SHP77 (cell line): ENCODE measurements at places on chromosomes 2 and 18.

GRCh38 chr2:197261808-197262226 is 48.8 kb downstream of the ANKRD44 start:
- DNase-seq = no peak

GRCh38 chr2:96739076-96739632 is 710 bp downstream of the LMAN2L start:
- DNase-seq = no peak

DNA sequence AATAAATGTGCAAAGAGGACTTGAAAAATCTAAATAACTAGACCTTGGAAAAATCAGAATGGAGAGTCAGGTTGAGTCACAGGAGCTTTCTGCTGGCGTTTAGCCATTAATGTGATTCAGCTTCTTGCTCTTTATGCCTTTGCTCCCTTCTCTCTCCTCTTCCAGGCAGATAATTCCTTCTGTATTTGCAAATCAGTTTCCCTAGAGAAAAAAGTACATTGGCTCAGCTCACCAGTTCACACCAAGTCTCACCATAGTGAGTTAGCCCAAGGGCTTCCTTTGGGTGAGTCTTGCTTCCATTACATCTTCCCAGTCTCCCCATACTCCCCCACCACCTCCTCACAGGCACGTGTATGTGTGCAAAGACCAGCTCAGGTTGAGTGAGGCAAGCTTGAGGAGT is 73.6 kb downstream of the CYBRD1 start:
- no peak for DNase-seq

GRCh38 chr18:67545681-67546080 is 29.2 kb upstream of the DSEL start:
- no peak for DNase-seq

GRCh38 chr2:212595036-212595654 is 56.5 kb upstream of the ERBB4 start:
- DNase-seq = no peak

DNA sequence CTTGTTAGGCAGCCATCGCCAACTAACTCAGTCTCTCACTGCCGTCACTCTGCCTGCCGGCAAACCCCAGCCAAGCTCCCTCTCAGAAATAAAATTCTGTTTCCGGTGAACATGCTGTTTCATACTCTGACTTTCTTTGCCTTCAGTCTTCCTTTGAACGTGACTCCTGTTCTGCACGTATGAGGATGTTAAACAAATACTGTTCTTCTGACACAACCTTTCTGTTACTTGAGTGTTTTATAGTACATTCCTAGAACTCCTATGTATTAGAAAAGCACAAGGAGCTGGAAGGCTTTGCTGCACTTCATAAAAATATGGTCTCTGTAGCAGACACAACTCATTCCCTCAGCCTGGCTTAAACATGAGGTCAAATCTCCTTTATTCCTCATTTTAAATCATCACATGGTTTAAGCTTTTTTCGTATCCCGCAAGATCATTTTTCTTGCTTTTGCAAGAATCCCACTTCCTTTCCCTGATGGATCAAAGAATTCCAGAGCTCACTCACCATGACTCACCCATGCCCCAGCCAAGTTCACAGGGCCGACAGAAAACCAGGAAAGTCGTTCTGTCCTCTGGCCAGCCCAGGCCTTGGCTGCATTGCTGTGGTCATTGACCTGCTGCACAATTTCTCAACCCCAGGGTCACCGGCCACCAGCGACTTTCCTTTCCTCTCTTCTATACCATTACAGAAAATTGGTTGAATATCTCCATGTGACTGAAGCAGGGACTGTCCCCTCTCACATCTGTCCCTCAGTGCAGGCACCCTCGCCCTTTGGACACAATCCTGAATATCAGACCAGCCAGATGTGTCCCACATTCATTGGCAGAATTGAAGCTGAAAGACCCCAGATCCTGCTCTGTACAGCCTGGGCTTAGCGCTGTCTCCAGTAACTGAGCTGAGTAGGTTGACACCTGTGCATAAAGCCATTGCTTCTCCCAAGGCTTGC is 183.1 kb upstream of the ARL4C start:
- DNase-seq = no peak

DNA sequence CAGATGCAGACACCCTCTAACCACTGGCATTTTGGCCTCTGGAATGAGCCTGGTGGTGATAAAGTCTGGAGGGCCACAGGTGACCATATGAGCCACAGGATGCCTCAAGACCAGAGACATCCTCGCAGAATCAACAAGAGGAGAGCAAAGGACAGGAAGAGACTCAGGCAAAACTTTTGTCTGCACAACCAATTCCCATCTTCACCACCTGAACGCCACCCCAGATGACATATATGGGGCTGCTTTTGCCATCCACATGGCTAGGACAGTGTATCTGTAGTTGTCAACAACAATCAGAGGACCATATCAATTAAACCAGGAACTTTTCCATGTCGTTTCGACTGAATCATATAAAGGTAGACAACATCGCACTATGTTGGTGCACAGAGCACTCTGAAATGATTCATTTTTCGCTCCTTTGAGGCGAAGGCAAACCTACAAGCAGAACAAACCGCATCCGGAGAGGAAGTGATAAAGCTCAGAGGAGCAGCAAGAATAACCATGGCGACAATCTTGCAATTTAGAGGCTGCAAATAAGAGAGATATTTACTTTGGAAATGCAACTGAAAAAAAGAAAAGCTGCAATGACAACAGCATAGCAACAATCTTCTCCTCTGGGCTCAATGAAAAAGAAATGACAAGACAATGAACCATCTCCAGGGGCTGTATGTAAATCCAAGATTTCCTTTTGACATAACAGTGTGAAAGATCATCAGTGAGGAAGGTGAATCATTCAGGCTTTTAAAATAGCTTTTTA is 204.5 kb downstream of the ARL4C start:
- no peak for DNase-seq

DNA sequence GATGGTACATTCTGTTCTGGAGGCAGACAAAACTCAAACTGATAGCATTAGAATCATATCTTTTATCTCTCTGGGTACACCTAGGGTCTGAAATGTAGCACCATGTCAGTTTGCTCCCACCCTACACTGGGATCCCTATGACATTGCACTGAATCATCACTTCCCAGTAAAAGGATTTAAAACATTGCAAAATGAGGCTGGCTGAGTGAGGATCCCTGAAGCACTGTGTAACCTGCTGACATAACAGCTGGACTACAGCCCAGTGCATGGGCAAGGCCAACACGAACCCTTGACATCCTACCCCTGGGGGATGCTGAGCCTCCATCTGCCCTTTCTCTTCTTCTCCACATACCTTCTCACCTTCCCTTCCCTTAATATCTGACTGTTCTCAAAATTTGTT is 253.2 kb downstream of the TTC32 start:
- no peak for DNase-seq

- no peak for DNase-seq
These were observed 12.1 kb downstream of the COPS9 start for GRCh38 chr2:240123821-240124650.

DNA sequence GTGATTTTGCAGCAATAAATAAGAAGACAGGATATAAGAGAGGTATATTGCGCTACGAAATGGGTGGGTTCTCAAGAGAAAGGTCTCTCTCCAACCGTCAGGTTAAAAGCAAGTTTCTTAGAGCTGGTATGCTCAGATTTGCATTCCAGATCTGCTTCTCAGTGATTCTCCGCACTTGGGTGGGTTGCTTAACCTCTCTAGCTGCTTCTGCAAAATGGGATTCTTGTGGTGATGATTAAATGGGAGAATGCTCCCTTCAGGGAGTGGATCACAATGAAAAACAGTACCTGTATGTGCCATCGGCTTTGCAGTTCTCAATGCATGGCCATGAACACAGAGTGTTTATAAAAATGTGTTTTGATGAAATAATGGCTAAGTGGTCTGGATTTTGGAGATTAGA is 477.7 kb downstream of the TNS1 start:
- DNase-seq = no peak

- DNase-seq = no peak
These were observed 347.0 kb upstream of the ID2 start for GRCh38 chr2:8334866-8335325.

- DNase-seq = peak; percentile 33
These were observed 103.3 kb upstream of the ID2 start for GRCh38 chr2:8578335-8579244.

GRCh38 chr2:149724091-149724490 is 136.5 kb upstream of the MMADHC start:
- DNase-seq = no peak

- DNase-seq = no peak
These were observed 83.3 kb downstream of the UBE2E3 start for GRCh38 chr2:181063696-181064095.

DNA sequence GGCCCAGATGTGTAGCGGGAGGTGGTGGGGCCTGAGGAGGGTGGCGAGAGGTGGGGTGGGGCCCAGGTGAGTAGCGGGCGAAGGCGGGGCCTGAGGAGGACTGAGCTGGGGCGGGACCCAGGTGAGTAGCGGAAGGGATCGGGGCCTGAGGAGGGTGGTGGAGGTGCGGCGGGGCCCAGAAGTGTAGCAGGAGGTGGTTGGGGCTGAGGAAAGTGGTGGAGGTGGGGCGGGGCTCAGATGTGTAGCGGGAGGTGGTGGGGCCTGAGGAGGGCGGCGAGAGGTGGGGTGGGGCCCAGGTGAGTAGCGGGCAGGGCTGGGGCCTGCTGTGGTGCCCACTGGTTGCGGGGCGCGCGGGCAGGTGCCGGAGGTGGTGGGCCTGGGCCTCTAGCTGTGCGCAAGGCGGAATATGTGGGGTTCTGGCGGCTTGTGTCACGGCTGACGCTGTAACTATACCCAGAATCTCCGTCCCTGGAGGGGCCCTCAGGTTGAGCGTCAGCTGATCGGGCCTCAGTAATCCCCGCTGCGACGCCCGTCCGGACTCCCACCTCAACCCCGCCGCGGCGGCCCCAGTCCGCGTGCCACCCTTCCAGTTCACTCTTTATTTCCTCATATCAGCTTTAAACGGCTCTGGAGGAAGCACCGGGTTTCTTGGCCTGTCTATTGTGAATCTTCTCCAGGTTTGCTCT is 866 bp upstream of the SF3B6 start:
- no peak for DNase-seq

DNA sequence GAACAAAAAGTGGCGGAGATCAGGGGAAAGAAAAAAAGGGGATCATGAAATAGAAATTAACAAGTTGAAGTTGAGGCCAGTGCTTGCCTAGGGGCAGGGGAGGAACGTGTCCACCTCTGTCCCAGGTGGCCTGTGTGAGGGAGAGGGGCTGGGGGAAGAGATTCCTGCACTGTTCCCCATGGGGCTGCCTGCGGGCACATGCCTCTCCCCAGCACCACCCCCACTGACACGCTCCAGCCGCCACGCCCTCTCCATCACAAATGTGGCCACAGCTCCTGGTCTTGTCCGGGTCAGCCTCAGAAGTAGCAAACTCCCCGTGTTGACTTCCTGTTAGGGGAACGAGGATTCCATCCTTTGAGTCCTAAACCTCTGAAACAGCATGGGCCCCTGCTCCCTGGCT is 161.2 kb downstream of the GLI2 start:
- DNase-seq = no peak

- DNase-seq = peak; percentile 92
These were observed at the start of the genes LIPT1 and TSGA10 for GRCh38 chr2:99154643-99155536. Gene LIPT1, plus strand, starts transcription at chr2:99154967. Its CDS starts 6,991 bp downstream, at chr2:99161958. Gene TSGA10, minus strand, starts transcription at chr2:99154942. Its CDS starts 45,503 bp downstream, at chr2:99109439.

- no peak for DNase-seq
These were observed 72.8 kb downstream of the AQP4 start for GRCh38 chr18:26792661-26793060.

DNA sequence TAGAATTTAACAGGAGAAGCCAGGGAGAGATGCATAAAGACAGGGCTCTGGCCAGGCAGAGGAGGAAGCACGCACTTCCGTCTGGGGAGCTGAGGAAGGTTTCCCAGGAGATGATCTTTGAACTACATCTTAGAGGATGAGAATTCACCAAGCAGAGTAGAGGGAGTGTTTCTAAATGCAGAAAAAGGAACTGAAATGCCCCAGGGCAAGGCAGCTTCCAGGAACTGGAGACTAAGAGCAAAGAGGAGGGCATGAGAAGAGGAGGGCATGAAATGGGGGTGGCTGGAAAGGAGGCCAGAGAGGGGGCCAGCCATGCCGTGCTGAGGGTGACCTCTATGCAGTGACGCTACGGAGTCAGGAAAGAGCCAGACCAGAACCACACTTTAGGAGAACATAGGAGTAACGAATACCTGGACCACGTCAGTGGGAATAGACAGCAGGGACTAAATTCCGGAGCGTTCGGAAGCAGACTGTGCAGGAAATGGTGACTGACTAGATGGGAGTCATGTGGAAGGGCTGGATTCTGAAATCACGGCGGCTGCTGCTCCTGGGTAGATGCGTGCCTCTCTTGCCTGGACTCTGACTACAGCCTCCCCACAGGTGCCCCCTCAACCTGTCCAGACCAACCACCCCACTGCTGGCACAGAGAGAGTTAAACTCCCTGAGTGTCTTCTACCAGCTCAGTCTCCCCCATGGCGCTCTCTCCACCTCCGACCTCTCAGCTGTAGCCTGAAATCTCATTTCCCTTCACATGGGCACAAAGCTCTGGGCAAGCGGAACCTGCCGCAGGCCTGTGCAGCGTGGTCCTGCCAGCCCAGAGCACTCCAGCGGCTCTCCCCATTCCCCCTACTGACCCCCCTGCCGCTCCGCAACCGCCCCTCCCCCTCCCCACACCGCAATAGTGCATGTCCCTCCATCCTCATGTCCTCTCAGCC is 87.0 kb upstream of the RTN4 start:
- no peak for DNase-seq

DNA sequence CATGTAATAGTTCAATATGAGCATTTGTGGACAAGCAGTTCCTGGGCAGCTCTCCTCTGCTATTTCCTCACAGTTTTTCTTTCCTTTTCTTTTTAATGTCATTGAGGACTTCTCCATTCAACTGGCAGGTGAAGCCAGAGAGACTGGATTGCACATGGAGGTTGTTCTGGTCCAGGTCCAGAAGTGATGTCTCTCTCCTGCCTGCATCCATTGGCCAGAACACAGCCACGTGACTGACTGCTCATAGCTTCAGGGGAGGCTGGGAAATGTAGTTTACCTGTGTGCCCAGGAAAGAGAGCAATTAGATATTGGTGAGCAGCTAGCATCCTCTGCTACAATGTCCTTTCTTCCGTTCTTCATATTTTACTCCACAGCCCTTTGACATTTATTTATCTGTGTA is 20.2 kb upstream of the ADAM23 start:
- peak; percentile 7 for DNase-seq

- no peak for DNase-seq
These were observed 693.3 kb upstream of the CDH7 start for GRCh38 chr18:65057439-65058083.

DNA sequence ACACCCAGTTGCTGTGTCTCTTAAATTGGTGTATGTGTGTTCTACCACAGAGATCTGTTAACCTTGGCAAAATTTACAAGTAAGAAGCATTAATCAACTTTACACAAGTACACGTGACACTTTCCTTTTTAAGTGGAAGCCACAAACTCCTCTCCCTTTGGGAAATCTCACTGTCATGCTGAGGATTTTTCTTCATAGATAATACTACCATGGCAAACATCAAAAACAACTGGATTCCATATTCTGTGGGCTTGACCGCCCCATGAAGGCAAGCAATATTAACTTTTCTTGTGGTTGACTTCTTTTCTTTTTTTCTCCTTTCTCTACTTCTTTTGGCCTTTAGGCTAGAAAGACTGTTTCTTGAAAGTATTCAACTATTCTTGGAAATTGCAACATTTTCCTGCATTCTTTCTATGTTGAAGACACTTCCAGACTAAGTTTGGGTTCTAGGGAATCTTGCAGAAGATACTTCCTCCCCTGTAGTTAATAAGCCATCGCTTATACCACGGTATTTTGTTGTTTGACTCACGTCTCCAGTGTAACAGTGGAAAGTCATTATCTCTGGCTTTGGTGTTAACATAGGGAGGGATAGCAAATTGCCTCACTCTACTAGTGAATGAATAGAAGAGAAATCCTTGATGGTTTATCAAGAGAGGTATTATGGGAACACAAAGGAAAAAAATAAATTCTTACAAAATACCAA is 79.5 kb downstream of the SLC8A1 start:
- no peak for DNase-seq
